Forelimb muscle (tissue), 1 donor: ENCODE measurements at places on chromosomes 7 and 10.
A peak's percentile ranks its signal among the peaks of the same experiment; 100 is the strongest.

DNA sequence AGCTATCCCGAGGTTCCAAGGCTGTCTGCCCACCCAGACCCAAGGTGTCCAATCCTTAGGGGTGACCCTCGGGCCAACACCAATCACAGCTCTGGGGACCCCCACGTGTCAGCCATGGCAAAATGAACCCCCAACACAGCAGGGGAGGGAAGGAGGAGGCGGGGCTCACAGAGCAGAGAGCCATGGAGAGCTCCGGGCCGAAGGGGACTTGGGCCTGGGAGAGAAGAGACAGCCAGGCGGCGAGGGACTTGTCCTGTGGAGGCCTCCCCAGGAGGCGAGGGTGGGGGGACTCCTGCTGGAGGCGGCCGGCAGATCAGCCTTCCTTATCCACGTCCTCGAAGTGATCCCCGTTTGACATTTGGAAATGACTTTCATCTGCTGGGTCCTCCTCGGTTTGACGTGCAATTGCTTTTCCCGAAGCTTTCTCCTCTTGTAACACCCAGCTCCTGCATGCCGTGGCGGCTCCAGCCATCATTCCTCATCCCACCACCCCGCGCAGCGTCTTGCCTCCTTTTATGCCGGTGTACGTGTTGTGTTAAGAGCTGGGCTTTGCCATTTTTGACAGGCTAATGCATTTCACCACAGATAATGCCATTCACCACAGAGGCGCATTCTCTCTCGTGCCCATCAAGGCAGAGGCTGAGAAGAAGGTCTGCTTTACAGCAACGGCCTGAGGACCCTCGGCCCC, 337.4 kb downstream of the DNAJB6 start:
- DNase-seq, result no peak

GRCh38 chr7:1733206-1733907, 63.3 kb downstream of the ELFN1 start:
- DNase-seq, result no peak

DNA sequence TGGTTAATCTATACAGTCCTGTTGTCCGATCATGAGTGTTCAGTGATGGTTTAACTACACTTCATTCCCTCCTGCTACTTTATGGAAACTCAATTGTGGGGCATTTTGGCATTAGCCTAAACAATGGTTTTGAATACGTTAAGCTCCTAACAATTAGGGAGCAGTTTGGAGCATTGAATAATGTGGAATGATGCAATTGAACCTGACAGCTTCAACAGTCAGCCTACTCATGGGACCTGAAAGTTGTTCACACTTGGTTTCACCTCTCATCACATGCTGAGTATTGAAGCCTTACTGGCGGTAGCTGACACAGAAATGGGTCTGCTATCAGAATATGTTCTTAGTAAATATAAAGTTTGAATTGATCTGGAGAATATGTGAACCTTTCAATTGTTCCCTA, 186.1 kb downstream of the MLLT10 start:
- no peak for DNase-seq

DNA sequence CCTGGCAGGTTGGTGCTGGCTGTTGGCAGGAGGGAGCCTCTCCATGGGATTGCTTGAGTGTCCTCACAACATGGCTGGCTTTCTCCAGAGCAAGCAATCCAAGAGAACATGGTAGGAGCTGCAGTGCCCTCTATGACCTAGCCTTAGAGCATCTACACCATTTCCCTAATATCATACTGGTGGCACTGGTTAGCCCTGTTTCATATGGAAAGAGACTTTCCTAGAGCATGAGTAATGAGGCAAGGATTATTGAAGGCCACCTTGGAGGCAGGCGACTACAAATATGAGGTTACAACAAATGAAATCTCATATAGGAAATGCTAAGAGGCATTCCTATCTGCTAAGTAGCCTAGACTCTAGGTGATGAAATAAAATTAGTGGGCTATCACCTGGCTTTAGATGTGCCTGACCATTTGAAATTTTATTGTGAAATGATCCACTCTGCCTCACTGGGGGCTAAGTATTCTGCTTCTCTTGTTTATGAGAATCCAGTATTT, 153.6 kb downstream of the RGS10 start:
- no peak for DNase-seq

DNA sequence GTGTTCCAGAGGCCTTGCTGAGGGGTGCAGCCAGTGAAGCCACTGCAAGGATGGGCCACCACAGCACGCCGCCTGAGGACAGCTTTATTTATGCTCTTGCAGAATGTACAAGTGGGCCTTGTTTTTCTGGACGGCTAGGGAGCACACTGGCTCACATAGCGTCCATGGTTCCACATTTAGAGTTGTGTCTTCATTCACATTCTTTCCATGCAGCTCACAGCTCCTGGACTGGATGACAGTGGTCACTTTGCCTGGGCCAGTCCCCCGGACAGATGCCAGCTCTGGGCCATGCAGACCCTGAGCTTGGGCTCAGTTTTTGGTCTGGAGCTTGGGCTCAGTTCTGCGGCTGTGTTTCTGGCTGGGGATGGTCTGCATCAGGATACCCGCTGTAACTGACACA, 2.6 kb upstream of the C10orf71 start:
- no peak for DNase-seq

- no peak for DNase-seq
These were observed 2.0 kb downstream of the SAMD9 start for GRCh38 chr7:93115796-93116195.

- no peak for DNase-seq
These were observed 19.5 kb downstream of the EN2 start for GRCh38 chr7:155477476-155477875.

DNA sequence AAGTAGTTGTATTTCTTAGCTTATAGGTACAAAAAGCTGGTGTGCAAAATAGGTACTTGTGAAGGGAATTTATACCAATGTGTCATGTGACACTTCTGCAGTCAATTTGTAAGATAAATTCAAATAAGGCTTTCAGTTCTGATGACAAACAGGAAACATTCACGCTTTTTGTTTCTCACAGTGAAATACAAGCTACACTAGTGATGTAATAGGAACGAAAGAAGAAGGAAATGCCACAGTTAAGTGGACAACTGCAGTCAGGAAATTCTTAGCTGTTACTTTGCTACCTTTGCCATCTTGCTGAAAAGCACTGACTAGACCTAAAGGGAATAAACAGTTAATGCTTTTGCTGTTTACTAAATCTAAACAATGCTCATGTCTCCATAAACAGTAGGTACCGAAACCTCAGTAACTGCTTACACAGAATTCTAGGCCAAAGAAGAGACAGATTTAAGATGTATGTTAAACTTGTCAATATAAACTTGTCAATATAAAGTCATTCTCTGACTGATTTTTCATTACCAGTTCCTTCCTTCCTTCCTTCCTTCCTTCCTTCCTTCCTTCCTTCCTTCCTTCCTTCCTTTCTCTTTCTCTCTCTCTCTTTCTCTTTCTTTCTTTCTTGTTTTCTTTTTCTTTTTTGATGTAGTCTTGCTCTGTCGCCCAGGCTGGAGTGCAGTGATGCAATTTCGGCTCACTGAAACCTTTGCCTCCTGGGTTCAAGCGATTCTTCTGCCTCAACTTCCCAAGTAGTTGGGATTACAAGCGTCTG, 10.1 kb downstream of the OTUD1 start:
- no peak for DNase-seq

- DNase-seq, result no peak
These were observed 73.0 kb downstream of the NEURL1 start for GRCh38 chr10:103566536-103566935.

DNA sequence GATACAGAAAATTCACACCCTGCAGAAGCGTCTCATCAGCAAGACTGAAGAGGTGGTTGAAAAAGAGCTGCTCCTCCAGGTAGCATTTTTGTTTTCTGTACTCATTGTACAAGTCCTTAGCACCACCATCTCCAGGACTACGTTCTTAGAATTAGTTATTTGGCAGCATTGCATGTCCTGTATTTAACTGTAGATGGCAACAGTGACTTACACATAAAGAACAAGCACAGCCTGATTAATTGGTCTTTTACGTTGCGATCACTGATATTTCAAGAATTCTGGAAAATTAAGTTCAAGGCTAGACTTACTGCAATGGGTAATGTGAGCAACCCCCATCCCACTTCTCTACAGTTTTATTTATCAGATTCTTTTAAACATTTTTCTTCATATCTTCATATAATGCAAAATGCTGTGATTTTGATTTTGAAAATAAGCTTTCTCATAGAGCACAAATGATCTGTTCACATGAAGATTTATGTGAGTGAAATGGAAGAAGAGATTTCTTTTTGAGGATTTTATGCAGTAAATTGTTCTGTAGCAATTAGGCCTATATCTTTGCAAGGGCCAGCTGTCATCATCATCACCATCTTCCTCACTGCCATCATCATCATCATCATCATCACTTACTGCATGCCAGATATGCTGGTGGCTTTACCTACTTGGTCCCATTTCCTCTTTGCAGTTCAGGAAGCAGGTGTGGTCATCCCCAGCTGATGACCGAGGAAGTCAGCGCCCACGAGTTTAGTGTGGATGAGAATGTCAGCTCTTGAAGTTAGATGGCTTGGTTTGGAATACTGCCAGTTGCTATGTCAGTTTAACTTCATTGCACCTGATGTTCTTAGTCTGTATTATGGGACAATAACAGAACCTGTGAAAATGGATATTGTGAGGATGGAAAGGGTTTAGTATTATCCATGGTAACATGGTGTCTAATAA, 53.4 kb downstream of the CFAP58 start:
- peak; percentile 17 for DNase-seq

GRCh38 chr10:110363572-110364411, 59.1 kb upstream of the SMNDC1 start:
- no peak for DNase-seq

DNA sequence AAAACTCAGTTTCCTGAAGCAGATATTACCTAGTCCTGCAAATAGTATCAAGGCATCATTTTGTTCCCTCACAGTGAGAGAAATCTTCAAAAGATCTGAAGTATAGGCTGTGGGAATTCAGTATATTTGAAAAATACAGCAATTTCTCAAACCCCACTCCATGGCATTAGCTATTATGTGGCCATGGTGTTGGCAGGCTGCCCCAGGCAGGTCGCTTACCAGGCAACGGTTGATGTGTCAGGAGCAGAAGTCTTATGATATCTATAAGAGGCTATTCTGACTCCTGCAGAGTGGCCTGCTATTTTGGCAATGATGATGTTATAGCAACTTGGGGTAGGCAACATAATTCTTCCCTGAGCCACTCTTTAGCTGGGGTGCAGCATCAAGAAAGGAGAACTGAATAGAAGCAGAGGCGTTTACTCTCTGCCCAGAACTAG, 187.9 kb downstream of the PLXDC2 start:
- no peak for DNase-seq

DNA sequence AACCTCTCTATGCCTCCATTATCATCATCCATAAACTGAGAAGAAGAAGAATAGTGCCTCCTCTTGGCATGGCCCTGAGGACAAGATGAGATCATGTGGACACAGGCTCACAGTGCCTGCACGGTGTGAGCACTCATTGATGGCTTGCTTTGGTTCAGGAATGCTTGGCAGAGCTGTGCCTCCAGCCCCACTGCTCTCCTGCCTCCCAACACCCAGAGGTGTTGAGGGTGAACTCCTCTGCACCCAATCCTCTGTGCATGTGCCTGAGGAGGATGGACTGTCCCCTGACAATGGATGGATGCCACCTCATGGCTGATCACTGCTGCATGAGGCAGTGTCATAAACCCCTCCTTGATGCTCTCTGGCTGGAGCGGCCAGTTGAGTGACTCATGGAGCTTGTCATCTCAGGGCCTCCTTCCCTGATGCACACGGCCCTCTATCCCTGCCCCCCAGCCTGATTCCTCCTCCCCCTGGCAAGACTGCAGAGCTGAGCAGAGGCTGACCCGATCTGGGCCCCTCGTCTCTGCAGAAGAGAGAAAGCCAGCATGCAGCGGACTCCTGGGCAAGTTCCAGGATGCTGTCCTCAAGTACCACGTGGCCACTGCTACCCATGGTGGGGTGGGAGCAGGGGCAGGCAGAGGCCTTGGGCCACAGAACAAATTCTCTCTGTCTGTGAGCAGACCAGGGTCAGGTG, 136.3 kb downstream of the KCNMA1 start:
- DNase-seq, result no peak

DNA sequence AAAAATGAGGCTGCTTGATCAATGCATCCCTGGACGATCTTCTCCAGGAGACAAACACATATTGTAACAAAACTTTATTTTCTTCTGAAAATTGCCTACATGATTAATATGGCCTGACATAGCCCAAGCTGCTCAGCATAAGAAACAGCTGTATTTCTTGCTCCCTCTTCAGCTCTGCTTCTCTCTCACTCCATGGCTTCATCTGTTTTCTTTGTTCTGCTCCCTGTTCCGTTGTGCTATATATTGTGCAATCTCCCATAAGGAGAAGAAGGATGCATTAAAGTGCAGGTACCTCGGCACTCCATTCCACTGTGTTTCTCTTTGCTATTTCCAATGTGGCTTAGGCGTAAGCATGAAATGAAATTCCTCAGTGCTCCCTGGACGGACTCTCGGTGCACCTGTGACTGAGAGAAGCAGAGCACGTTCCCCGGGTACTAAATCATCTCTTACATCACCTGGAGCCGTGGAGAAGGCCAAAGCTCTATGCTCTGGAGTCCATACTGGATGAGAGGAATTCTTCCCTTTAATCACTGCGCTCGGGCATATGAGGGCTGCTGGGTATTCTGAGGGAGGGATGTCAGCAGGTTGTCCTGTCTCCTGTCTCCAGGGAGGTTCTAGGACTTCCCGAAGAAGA, 254.3 kb downstream of the GALNT17 start:
- DNase-seq, result no peak
